ENCODE measurements at places on chromosomes 3 and 15.
A peak's percentile ranks its signal among the peaks of the same experiment; 100 is the strongest.

GRCh38 chr3:50256978-50257890 is 11.7 kb upstream of the SEMA3B start:
- no peak for DNase-seq

GRCh38 chr3:28139967-28140634 is 101.3 kb upstream of the CMC1 start:
- no peak for DNase-seq

GRCh38 chr3:18369551-18370185 is 55.5 kb downstream of the SATB1 start:
- no peak for DNase-seq

DNA sequence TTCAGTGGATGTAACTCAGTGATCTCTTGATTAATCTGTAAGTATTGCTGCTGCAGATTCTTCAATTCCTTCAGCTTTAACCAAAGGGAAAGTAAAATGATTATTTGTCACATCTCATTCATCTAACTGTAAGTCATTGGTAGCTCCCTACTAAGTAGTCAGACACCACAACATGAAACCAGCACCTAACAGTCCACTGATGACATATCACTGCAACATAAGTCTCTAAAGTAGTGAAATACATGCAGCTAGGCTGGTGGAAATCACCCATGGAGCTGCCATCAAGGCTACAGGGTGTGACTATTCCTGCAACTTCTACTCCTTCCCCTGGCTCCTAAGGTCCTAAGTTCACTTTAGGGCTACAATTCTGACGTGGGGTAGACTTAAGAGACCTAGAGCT is 21.1 kb upstream of the HCLS1 start:
- DNase-seq = no peak

- DNase-seq = no peak
These were observed 17.1 kb downstream of the MCF2L2 start for GRCh38 chr3:183411216-183411922.

DNA sequence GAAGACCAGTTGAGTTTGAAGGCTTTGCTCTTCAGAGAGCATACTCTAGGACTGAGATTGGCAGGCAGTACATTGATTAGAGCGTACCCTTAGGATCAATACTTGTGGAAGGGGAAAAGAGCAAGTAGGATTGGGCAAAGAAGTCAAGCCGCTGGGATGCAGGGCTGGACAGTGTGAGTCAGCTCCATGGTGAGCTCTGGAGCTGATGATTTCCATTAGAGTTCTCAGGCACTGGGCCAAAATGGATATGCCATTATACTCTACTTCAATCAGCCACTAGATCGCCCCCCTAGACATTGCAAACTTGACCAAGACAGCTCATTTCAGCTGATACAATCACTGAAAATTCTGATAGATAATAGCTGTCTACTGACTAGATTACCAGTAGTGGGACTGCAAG is 432.7 kb upstream of the ALCAM start:
- DNase-seq = no peak

GRCh38 chr3:53167418-53168174 is 6.6 kb downstream of the PRKCD start:
- DNase-seq = no peak

GRCh38 chr3:190043741-190044140 is 77.0 kb downstream of the P3H2 start:
- no peak for DNase-seq

DNA sequence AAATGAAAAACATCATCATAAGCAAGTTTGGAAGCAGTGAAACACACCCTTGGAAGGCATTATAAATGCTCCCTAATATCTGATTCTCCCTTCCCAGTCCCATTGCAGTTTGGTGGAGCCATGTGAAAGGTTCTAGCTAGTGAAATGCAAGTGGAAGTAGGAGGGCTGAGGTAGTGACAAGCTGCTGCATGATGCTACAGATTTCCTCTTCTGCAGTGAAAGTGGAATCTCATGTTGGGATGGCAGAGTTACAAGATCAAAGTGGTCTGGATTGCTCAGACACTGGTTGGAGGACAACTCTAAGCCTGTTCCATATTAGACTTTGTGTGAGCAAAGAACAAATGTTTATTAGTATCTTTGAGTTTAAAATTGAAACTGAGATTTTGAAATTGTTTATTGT is 3.3 kb upstream of the PDCD6IP start:
- no peak for DNase-seq

GRCh38 chr3:16264174-16264707 is 502 bp downstream of the DPH3 start:
- no peak for DNase-seq

- DNase-seq = no peak
These were observed 14.7 kb upstream of the SST start for GRCh38 chr3:187684880-187685279.

DNA sequence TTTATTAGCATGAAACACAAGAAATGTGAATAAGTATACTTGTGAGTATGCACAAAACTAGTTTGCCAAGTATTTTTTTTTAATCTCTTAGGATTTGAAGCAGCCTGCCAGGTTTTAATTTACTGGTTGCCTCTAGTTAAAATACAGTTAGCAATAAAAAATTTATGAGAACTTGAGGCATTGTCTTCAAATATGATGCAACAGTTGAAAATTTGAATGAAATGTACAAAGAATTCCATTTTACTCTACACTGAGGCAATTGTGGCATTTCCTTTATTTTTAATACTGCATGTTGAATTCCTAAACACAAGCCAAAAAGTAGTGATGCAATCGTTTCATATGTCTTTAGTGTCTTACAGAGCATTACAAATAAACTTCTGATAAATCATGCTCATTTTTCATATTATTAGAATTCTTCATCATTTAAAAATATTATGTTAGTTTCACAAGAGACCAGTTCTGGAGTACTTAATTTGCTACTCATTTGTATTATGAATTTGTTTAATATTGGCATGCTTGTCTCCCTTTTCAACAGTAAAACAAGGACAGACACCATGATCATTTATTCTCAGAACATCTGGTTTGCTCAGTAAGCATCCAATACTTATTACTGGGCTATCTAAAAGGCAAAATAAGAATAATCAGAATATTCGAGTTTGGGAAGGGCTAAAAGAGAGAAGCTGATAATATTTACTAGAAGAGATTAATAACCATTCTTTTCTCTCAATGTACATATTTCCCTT is 124.8 kb upstream of the PTX3 start:
- no peak for DNase-seq

DNA sequence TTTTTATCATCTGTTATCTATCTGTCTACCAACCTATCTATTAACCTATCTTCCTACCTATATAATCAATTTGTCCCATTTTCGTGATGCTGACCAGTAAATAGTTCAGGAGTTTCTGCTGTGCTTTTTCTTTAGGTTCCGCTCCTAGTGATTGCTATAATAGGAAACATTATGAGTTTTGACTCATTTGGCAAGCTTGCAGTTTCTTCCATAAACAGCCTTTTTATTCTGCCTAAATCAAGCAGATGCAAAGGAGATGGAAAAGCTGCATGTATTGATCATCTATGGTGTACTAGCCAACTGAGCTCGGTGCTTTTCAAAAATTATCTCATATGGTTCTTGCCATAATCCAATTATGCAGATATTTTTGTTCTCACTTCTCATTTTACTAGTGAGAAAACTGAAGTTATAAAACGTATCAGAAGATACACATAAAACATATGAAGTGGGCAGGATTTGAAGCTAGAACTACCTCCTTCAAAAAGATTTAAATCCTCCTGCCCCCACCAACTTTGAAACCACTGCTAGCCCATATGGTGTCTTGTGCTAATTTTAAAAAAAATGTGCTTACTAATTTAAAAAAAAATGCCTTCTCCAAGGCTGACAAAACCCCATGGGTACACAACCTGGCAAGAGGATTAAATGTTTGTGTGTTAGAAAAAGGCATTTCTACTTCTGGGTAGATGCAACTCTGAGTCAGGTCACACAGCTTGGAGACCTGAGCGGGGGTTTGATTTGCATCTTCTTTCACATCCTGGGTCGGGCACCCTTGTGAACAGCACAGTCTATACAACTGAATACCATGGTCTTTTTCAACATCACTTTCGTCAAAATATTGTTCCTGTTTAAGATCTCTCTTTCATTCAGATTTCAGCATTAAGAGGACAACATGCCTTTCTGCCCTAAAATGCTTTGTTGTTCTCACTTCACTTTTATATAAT is 267.0 kb downstream of the CHL1 start:
- no peak for DNase-seq

GRCh38 chr15:98326804-98327203 is 321.5 kb upstream of the IGF1R start:
- no peak for DNase-seq

DNA sequence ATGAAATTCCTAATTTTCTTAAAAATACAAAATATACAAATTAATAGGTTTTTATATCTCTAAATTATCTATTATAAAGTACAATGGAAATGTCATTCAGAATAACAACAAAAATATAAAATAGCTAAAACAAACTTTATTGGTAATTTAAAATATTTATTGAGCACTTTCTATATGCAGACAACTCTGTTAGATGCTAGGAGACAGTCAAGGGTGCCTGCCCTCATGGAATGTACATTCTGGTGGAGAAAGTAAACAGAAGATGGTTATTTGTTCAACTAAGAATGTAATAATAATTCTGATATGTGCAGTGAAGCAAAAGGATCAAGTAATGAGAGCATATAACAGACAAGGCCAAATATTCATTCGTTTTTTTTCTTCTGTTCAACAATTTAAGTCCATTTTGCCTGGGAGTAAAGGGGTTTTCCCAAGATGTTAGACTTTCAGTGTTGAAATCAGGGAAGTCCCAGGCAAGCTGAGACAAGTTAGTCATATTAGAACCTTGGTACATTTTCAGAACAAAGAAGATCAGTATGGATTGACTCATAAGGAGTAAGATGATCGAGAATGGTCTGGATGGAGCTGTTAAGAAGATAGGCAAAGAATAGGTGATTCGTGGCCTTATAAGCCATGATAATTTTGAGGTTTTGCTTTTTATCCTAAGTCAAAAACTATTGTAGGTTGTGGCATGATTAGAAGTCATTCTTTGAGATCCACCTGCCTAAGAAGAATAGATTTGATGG is 150.2 kb upstream of the MLF1 start:
- no peak for DNase-seq

DNA sequence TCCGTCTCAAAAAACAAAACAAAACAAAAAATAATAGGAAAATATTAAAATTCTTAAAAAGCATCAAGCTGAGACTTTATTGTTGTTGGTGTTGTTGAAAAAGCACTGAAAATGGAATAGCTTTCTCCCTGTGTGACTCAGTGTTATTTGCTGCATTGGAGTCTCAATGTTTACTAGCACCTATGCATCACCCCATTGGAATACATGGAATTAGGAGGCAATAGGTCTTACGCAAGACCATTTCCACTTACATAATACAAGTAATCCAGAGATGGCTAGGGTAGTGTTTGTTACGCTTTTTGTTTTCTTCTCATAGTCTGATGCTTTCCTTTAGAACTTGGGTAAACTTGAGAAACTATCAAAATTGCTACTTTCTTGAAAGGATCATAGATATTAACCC is 15.2 kb downstream of the GXYLT2 start:
- DNase-seq = no peak

GRCh38 chr3:197022405-197023231 is 7.0 kb downstream of the MELTF start:
- DNase-seq = no peak

GRCh38 chr15:62453981-62454380 is 288.9 kb upstream of the C2CD4B start:
- no peak for DNase-seq

- no peak for DNase-seq
These were observed 139.8 kb downstream of the WDR76 start for GRCh38 chr15:43966646-43967045.

DNA sequence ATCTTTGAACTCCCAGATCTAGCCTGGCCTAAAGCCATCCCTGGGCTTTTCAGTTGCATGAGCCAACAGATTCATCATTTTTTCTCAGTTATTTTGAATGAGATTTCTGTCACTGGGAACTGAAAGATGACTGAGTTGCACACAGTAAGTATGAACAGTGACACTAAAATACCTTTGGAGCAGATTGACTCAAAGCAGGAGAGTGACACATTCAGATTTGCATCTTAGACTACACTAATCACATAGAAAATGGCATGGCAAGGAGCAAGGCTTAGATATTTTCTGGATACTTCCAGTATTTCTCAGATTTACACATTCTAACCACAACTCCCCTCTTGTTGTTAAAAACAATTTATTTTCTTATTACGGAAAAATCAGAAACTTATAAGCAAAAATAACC is 32.8 kb downstream of the SEC62 start:
- DNase-seq = no peak

- DNase-seq = no peak
These were observed 42.1 kb downstream of the ABHD5 start for GRCh38 chr3:43732747-43733425.

GRCh38 chr3:71498543-71498942 is 85.0 kb downstream of the FOXP1 start:
- no peak for DNase-seq

DNA sequence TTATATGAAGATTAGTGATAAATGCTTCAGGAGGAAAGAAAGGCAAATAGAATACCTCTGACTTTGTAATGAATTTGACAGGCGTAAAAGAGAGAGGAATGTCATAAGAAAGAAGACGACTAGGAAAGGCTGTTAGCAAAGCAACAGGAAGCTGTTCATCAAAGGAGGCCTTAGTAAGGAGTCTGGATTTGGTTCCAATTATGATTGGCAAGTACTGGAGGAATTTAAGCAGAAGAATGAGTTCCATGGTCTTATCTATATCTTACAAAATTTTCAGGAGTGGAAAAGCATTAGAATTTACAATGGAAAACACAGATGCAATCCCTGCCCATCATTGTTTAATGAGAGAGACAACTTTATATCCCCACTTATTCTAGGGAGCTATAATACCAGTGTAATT is 13.8 kb downstream of the PLSCR1 start:
- no peak for DNase-seq

- DNase-seq = no peak
These were observed 60.8 kb downstream of the ITGA11 start for GRCh38 chr15:68371160-68371559.

- DNase-seq = no peak
These were observed 80.6 kb downstream of the NCEH1 start for GRCh38 chr3:172630316-172630715.

- DNase-seq = no peak
These were observed 112.1 kb downstream of the KLF13 start for GRCh38 chr15:31438601-31439265.

- peak; percentile 23 for DNase-seq
These were observed 126.5 kb downstream of the ECT2 start for GRCh38 chr3:172877011-172877410.

DNA sequence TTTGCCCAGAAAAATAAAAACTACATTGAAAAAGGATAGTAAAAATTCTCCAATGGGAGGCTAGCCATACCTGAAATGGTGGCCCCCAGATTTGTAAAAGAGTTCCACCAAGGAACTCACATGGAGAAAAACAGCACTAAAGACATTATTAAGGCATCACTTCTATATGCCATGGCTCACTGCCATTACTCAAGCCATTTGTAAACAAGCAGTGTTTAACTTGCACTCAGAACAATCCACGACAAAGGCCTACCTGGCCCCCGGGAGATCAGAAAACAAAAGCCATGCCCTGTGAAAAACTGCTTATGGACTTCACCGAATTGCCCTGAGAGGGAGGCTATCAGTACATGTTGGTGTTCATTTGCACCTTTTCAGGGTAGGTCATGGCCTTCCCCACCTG is 19.6 kb downstream of the CCR8 start:
- DNase-seq = no peak

- peak; percentile 86 for DNase-seq
These were observed 15.7 kb upstream of the AEN start for GRCh38 chr15:88605189-88606069.

GRCh38 chr15:86916671-86917360 is 837.1 kb downstream of the AGBL1 start:
- peak; percentile 46 for DNase-seq

Measured in upper lobe of left lung (tissue), 6 donors.